Immature natural killer cell (primary cell): ENCODE measurements at places on chromosomes 12 and 14. TPM values are rescaled to one million over a fixed set of nuclear protein-coding genes. Genes with fewer than 3 reads are reported as not detected.

DNA sequence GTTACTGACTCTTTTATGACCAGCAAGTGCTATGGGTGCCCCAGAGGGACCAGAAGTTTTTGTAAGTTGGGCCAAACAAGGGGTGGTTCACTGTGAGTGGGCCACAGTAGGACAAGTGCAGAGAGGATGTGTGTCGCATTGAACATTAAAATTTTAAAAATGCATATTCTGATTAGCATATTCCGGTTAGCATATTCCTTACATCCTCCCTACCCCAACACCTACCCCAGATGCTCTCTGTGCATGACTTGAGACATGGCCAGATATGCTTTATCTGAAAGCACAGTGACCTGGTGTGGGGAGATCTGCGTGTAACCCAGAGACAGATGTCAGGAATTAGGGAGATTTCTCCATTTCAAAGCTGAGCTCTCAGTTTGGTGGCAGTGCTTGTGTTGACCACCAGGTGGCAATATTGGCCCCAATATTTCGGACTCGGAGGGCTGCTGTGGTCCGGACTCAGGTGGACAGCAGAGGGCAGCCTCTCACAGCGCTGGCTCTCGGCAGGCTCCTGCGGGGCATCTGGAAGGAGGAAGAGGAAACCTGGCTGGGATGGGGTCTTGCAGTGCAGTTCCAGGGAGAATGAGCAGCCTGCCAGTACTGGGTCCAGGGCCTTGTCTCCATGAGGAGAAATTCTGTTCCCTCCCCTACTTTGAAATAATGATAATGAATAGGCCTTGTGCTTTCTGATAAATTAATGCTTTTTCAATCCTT lies 1.6 kb upstream of the CEBPE start:
- H3K27me3 ChIP-seq: no peaks in the 10 kb centered on the region
- H3K4me1 ChIP-seq: peaks cover 12% of the 10 kb centered on the region
- H3K4me3 ChIP-seq: peak overlapping the region; percentile 16
- no peaks in the 10 kb centered on the region for H3K36me3 ChIP-seq

- no peaks in the 10 kb centered on the region for H3K36me3 ChIP-seq
- no peak overlapping the region for H3K4me3 ChIP-seq
- no peaks in the 10 kb centered on the region for H3K27me3 ChIP-seq
- no peaks in the 10 kb centered on the region for H3K4me1 ChIP-seq
- H3K27ac ChIP-seq: no peak overlapping the region
Observed at GRCh38 chr12:29634057-29634456, 136.6 kb upstream of the OVCH1 start.

DNA sequence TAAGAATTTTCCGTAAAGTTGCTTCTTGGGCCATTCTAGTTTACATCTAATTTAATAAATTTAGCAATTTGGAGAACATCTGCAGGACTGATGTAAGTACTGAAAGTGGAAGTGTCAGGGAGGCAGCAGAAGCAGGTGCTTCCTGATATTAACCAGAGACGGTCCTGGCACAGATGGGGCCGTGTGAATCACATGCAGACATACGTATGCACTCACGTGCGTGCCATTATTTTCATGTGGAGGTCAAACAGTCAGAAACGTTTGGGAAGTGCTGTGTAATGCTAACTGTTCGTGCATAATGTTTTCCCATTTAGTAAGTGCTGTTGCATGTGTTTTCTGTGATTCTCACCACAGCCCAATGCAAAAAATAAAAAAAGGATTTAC lies 87.8 kb upstream of the DYNC1H1 start:
- peak overlapping the region; percentile 77 for H3K4me3 ChIP-seq
- H3K27me3 ChIP-seq: peaks cover 27% of the 10 kb centered on the region
- H3K27ac ChIP-seq: peak overlapping the region; percentile 98
- H3K36me3 ChIP-seq: peaks cover 10% of the 10 kb centered on the region
- peaks cover 94% of the 10 kb centered on the region for H3K4me1 ChIP-seq

- peaks cover 6% of the 10 kb centered on the region for H3K27me3 ChIP-seq
- peaks cover 2% of the 10 kb centered on the region for H3K4me1 ChIP-seq
- H3K27ac ChIP-seq: no peak overlapping the region
- no peak overlapping the region for H3K4me3 ChIP-seq
- no peaks in the 10 kb centered on the region for H3K36me3 ChIP-seq
Observed at GRCh38 chr14:62126879-62127478, 364.8 kb downstream of the SNAPC1 start.

- peaks cover 5% of the 10 kb centered on the region for H3K27me3 ChIP-seq
- peak overlapping the region; percentile 86 for H3K4me3 ChIP-seq
- DNase-seq: no peak
- peak overlapping the region; percentile 97 for H3K27ac ChIP-seq
- no peaks in the 10 kb centered on the region for H3K36me3 ChIP-seq
Observed at GRCh38 chr12:96907671-96908422, 790 bp downstream of the NEDD1 start.

- no peaks in the 10 kb centered on the region for H3K36me3 ChIP-seq
- no peak overlapping the region for H3K27ac ChIP-seq
- DNase-seq: no peak
- no peaks in the 10 kb centered on the region for H3K4me1 ChIP-seq
- no peak overlapping the region for H3K4me3 ChIP-seq
- no peaks in the 10 kb centered on the region for H3K27me3 ChIP-seq
Observed at GRCh38 chr14:85380881-85381280, 149.1 kb upstream of the FLRT2 start.

DNA sequence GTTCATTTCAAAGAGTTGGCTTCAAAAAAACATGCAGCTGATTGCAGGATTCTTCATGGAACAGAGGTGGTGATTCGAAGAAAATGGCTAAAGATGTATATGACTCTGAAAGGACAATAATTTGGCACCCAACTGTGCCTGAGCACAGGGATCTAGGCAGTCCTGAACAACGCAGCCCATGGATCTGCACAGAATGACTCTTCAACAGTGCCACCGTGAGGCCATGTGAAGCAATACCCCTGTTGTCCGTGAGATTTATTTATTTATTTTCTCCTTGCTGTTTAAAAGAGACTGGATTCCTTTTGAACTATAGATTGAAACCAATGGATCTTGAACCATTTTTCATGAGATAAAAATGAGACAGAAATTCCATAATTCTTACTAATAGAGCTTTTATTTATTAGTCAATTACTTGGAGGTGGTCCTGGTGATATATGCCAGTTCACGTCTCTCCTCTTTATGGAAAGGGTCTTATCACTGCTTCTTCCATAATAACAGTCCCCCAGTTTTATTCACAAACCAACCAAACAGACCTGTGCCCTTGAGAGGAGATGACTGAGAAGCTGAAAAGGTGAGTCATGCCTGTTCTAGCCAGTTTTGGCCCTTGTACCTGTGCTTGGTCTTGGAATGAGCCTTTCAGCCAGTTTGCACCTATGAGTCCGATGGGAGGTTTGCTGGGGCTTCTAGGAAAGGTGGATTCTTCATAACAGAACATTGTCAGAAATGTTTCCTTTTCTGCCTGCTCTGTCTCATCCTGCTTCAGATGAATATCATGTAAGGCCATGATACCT lies 1598.3 kb downstream of the AACS start:
- H3K27me3 ChIP-seq: peaks cover 3% of the 10 kb centered on the region
- DNase-seq: no peak
- H3K4me3 ChIP-seq: no peak overlapping the region

DNA sequence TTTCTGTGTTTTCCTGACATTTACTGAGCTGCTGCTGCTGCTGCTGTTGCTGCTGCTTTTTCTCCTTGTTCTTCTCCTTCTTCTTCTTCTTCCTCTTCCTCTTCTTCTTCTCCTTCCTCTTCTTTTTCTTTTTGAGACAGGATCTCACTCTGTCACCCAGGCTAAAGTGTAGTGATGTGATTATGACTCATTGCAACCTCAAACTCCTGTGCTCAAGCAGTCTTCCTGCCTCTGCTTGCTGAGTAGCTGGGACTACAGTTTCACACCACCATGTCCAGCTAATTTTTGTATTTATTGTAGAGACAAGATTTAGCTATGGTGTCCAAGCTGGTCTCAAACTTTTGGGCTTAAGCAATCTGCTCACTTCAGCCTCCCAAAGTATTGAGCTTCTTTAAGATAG lies 95.8 kb downstream of the TMTC3 start:
- DNase-seq: no peak
- no peak overlapping the region for H3K27ac ChIP-seq
- H3K4me1 ChIP-seq: no peaks in the 10 kb centered on the region
- no peak overlapping the region for H3K4me3 ChIP-seq
- no peaks in the 10 kb centered on the region for H3K36me3 ChIP-seq

HOXC11 gene
- not detected for polyA plus RNA-seq

INSM2 gene
- not detected for polyA plus RNA-seq

RITA1 gene
- polyA plus RNA-seq: 33.1 TPM

KRR1 gene
- 51.8 TPM for polyA plus RNA-seq
